ENCODE measurements at places on chromosomes 13 and 19.
A peak's percentile ranks its signal among the peaks of the same experiment; 100 is the strongest.

GRCh38 chr13:38670627-38671026 is 16.2 kb upstream of the FREM2 start:
- DNase-seq, result peak; percentile 23

- DNase-seq, result peak; percentile 93
These were observed 8.6 kb downstream of the KDM4B start for GRCh38 chr19:4977299-4978174.

- DNase-seq, result peak; percentile 5
These were observed 131.5 kb upstream of the GJB6 start for GRCh38 chr13:20363603-20364002.

- no peak for DNase-seq
These were observed 115.8 kb downstream of the DNAJC15 start for GRCh38 chr13:43139211-43139610.

DNA sequence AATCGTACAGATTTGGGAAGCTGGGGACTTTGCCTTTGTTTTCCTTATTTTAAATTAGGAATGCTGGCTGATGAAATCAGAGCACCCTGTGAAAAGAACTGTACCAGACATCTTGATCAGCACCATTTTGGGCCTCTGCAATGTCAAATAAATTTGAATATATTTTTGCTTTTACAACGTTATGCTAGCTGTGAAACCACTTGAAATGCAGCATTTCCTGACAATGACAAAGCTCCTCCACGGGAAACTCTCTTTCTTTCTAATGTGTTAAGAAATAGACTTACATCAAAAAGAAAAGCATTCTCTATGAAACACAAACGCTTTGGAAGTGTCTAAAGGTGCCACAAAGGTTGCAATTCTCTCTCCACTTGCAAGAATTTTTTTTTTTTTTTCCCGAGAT is 47.1 kb upstream of the MAP3K10 start:
- DNase-seq, result peak; percentile 22

DNA sequence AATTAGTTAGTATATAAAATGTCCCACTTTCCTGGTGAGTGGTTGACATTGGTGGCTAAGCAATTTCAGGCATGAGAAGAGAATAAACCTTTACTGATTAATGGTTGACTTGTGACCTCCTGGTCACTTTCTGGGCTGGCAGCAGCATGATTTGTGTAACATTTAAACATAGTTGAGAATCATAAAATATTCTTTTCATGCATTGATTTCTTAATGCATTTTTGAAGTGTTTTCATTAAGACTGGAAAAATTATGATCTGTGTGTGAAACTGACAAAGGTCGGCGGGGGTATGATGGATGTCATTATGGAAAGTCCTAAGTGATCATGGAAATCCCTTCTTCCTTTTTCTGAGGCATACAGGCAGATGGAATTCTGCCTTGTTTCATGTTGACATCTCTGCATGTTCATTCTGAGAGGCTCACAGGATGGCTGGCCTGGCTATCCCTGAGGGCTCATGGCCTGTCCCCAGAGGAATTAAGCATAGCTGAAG is 98.7 kb upstream of the RNF113B start:
- no peak for DNase-seq

DNA sequence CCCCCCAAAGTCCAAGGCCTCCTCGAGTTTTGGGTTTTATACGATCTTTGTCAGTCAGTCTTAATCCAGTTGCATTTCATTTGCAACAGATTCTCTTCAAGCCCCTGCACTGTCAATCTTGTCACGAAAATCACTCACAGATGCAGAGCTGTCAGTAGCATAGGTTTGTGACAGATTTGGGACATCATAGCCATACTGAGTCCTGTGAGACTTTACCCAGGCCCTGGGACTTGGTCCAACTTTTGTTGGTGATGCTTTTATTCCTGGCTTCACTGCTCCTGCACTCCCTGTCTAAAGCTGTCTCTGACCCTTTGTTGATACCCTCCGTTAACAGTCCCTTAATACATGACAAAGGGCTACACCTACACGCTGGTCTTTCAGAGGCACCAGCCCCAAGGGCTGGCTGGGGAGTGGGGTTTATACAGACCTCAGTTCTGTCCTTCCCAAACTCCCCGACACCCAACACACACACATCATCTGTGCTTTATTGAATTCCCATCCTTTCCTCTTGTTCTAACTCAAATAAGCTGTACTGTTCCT is 36.0 kb downstream of the PABPC3 start:
- no peak for DNase-seq

- DNase-seq, result no peak
These were observed 299.3 kb upstream of the ARGLU1 start for GRCh38 chr13:106867249-106867648.

DNA sequence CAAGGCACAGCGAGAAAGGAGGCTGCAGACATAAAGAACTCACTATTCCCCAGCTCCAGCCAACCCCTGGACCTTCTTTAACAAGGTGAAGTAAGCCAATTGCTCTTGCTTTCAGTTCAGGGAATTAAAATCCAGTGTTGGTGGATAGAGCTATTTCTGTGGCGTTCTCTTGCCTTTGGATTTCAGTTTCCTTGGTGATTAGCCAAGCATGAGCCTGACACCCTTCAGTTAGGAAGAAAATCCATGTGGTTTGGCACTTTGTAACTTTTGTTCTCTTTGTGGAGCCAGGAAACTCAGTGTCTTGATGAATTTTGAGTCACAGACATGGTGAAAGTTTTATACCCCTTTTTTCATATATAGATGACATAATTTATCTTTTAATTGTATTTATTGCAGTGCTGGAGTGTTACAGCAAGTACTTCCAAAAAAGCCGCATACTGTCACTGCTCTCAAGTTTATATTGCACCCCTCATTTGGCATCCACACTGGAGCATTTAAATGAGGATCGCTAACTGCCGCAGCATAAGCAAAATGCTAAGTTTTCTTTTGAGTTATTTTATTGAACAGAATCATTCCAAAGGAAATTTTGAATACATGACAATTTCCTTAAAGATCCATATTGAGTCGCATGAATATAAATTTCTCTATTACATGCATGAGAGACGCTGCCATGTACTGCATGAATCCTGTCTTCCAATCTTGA is 406.8 kb downstream of the MYO16 start:
- DNase-seq, result no peak

DNA sequence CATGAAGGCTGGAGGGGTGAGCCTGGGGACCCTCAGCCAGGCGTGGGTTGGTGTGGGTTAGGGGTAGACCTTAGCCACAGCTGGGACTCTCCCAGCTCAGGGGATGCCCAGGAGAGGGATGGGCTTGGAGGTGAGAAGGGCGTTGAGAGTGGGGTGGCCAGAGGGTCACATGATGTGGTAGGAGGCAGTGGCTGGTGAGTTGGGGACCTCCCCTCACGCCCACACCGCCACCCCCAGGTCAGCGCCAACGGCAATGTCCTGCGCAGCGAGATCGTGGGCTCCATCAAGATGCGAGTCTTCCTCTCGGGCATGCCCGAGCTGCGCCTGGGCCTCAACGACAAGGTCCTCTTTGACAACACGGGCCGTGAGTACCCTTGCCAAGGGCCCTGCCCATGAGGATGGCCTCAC is 28.5 kb downstream of the AP1M1 start:
- DNase-seq, result no peak

- no peak for DNase-seq
These were observed 28.7 kb downstream of the CYSLTR2 start for GRCh38 chr13:48682436-48682835.

- DNase-seq, result no peak
These were observed 37.5 kb upstream of the TM9SF2 start for GRCh38 chr13:99463646-99464397.

DNA sequence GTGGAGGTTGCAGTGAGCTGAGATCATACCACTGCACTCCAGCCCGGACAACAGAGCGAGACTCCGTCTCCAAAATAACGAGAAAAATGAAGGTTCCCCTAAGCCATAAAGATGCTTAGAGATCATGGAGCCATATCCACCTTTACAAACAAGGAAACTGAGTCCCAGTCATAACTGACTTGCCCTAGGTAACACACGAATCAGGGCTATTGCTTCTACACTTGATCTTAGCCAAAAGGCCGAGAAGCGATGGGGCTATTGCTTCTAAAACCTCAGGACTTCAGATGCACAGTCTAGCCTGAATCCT is 3.2 kb downstream of the DBP start:
- DNase-seq, result no peak

DNA sequence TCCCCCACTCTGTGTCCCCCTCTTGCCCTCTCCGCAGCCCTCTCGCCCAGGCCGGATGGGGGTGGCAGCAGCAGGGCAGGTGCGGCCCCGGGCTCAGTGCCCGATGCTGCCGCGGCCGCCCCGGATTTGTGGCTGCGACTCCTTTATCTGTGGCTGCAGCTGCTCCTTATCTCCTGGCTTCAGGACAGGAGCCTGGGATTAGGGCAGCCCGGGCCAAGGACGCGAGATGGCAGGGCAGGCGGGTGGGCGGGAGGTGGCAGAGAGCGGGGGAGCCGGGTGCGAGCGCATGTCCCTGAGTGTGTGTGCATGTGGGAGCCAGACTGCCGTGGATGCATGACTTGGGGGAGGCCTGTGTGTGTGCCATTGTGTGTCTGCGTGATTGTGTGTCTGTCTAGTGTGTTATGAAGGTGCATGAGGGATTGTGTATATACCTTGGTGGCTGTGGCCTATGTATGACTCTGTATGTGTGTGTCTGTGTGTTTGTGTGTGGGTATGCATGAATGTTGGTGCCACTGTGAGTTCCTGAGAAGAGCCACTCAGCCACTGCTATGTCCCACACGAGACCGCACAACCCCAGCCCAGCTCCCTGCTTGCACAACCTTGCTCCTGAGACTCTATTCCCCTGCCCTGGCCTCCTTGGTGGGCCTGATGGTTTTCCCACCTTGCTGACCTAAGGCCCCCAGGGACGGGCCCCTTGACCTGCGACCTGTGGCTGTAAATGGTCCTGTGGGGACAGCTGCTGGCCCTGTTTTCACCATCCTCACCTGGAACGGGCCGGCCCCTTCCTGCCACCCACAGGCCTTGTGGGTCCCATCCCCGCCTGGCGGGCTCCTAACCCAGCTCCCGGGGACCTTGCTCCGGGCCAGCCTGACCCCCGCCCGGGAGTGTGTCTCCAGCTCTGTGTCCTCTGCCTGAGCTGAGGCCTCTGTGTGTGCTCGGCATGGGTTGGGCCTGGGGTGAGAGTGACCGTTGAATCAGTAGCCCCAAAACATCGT is 5.3 kb upstream of the NRTN start:
- DNase-seq, result no peak

- no peak for DNase-seq
These were observed 523.5 kb downstream of the MYO16 start for GRCh38 chr13:109152941-109153340.

DNA sequence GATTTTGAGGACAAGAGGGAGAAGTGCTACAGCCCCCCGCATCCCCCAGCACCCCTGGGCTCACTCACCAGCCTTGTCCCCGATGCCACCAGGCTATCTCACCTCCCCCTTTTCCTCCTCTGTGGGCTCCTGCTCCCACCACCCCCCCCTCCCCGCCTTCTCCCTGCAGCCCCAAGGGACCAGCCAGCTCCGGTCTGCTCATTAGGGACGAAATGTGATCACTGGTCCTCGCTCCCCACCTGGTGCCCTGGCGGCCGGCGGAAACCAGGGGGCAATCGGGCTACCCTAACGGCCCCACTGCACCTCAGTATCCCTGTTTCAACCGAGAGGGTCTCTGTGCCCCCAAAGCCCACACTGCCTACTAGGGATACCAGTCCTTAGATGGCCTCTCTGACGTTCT is 2.7 kb downstream of the GPR4 start:
- no peak for DNase-seq

GRCh38 chr19:18796239-18796638 is 5.1 kb upstream of the COMP start:
- DNase-seq, result no peak

GRCh38 chr19:34499155-34499834 is 17.7 kb downstream of the WTIP start:
- DNase-seq, result no peak

- DNase-seq, result no peak
These were observed 115.7 kb upstream of the STARD13 start for GRCh38 chr13:33401238-33401637.

DNA sequence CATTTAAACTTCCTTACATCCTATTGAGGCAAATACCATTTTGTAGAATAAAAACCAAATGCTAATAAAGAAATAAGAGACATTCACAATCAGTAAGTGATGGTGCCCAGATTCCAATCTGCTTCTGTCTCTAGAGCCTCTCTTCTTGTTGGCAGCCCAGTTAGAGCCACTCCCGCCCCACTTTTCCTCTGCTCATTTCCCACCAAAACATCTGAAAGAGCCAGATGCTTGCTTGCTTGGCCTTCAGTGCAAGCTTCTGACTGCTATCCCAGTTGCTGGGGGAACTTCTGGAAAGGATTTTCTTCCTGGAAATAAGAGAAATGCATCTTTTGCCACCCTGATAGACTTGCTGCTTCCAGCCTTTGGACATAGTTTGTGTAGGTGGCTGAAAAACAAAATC is 12.9 kb downstream of the FRY start:
- DNase-seq, result no peak

Data from fibroblast of the aortic adventitia (primary cell).